ENCODE measurements at places on chromosomes 4 and X.

DNA sequence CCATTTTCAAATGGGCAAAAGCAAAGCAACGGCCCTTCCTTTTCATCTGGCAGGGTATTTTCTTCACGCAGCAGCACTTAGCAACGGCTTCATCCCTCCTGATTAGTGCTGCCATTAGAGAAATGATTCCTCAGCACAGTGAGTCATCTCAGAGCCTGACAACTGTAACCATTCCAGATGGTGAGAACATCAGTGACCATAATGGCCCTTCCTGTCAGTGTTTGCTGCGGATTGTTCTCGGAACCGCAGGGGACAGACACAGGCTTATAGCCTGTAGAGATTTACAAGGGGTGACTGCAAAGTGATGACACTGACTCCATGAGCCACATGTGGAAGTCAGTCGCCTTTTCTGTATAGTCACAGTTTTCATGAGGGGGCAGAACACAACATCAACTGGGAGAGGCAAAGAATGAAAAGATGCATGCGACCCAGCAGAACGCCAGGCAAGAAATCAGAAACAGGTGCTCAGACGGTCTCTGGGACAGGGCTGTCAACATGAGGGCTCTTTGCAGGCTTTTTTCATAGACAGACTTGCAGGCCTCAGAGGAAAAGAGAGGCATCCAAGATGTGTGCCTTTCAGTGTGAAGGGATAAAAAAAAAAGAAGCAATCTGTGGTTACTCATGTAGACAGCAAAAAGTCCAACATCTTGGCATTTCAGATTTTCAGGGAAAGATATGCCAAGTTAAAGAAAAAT lies 69.9 kb upstream of the FBXW7 start:
- DNase-seq = no peak

GRCh38 chrX:39012621-39013111 lies 211.4 kb downstream of the MID1IP1 start:
- DNase-seq = no peak

GRCh38 chrX:49809891-49810632 lies 19.0 kb upstream of the PAGE4 start:
- DNase-seq = no peak

- no peak for DNase-seq
These were observed 232.6 kb upstream of the BOD1L1 start for GRCh38 chr4:13860126-13860525.
